Esophagus (tissue), 2 donors: ENCODE measurements at places on chromosomes 6 and 20. TPM values are rescaled to one million over a fixed set of nuclear protein-coding genes. Genes with fewer than 3 reads are reported as not detected.

AP5S1 gene
- 4.6 TPM for polyA plus RNA-seq

GATA5 gene
- polyA plus RNA-seq = 0.01 TPM

GINS1 gene
- 4.1 TPM for polyA plus RNA-seq

CST2 gene
- 0.15 TPM for polyA plus RNA-seq

HLA-G gene
- 0.07 TPM for polyA plus RNA-seq

FAM83C gene
- 32.3 TPM for polyA plus RNA-seq

COX4I2 gene
- 2.6 TPM for polyA plus RNA-seq

MROH8 gene
- polyA plus RNA-seq = 0.69 TPM

ANGPT4 gene
- 0.08 TPM for polyA plus RNA-seq
